ENCODE measurements at places on chromosomes 4 and X.

- no peak for DNase-seq
Observed at GRCh38 chrX:30863974-30864373, 25.1 kb downstream of the TAB3 start.

GRCh38 chrX:66142351-66142750 lies 21.7 kb upstream of the HEPH start:
- DNase-seq: no peak

DNA sequence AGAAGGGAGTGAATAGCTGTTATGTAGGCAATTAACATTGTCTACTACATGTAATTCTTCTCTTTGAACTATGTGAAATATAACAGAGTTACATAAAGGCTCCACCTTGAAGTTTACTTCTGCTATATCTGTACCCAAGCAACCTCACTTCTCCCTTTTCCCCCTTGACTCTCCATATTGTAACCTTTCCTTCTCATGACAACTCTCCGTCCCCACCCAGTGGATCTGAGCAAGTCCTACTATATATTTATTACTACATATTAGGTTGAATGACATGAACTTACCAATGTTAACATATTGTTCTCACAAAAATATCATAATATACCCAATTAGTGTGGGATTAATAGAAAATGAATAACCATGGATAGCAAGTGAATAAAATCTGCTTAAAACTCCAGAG lies 93.2 kb upstream of the ATP8A1 start:
- peak; percentile 19 for DNase-seq

DNA sequence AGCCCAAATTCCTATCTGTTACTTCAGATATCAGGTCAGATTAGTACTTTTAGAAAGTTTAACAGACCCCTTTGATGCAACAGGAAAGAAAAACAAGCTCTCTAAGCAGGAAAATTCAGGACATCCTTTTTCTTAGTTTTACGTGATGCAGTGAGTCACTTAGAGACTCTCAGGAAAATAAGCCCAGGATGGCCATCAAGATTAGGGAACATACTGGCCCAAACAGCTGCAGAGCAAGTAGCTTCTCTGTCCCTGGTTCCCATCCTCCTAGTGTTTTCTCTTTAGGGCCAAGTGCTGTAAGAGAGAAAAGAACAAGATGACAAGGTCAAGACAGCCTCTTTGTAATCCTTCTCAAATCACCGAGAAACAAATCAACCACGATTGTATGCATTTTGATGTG lies 219.1 kb downstream of the ZNF674 start:
- no peak for DNase-seq

DNA sequence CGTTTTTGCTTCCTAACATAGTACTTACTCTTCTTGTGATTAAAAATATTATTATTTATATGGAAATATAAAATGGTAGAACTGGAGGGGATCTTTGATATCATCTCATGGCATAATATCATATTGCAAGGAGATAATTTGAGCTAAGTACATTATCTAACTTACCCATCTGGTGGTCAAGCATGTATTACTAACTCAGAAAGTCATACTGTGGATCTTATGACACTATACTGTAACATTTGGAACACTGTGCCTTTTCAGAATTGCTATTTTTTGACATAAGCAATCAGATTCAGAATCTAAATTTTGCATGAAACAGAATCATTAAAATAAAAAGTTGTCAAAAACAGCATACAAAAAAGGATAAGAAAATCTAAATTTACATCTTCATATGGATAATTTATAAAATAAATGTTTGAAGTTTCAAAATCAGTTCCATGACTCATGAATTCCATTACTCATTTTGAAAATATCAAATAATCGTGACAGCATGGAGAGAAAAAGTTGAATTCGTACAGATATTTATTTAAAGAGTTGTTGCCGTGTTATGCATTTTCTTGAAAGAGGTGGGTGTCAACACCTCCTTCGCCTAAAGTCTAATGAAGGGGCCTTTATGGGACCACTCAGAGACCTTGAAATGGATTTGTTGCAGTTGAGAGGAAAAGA lies 928.1 kb downstream of the PDHA2 start:
- DNase-seq: no peak
